ENCODE measurements at places on chromosomes 7 and 10. TPM values are rescaled to one million over a fixed set of nuclear protein-coding genes. Genes with fewer than 3 reads are reported as not detected.

GRCh38 chr10:5563991-5564536, 39.3 kb downstream of the CALML3 start:
- peaks cover 13% of the 10 kb centered on the region for H3K4me1 ChIP-seq
- no peak for DNase-seq
- peak overlapping the region; percentile 21 for H3K27ac ChIP-seq
- H3K36me3 ChIP-seq: no peaks in the 10 kb centered on the region
- H3K4me3 ChIP-seq: peak overlapping the region; percentile 50
- H3K27me3 ChIP-seq: peaks cover 13% of the 10 kb centered on the region

- no peaks in the 10 kb centered on the region for H3K36me3 ChIP-seq
- DNase-seq: no peak
- no peaks in the 10 kb centered on the region for H3K27me3 ChIP-seq
- peak overlapping the region; percentile 87 for H3K4me3 ChIP-seq
These were observed 2.9 kb downstream of the IPMK start for GRCh38 chr10:58264780-58265179.

- H3K36me3 ChIP-seq: no peaks in the 10 kb centered on the region
- H3K4me3 ChIP-seq: no peak overlapping the region
- DNase-seq: no peak
These were observed 61.7 kb downstream of the FAM107B start for GRCh38 chr10:14712991-14713424.

- no peak overlapping the region for H3K27ac ChIP-seq
- H3K36me3 ChIP-seq: no peaks in the 10 kb centered on the region
- H3K27me3 ChIP-seq: no peaks in the 10 kb centered on the region
- no peak for DNase-seq
These were observed 545.2 kb downstream of the SORCS1 start for GRCh38 chr10:106619346-106619745.

- H3K4me3 ChIP-seq: no peak overlapping the region
- no peaks in the 10 kb centered on the region for H3K27me3 ChIP-seq
- no peak for DNase-seq
These were observed 44.2 kb downstream of the JMJD1C start for GRCh38 chr10:63421591-63421990.

- H3K4me3 ChIP-seq: no peak overlapping the region
- H3K4me1 ChIP-seq: peaks cover 54% of the 10 kb centered on the region
- no peak overlapping the region for H3K27ac ChIP-seq
- H3K36me3 ChIP-seq: no peaks in the 10 kb centered on the region
These were observed 39.0 kb downstream of the ZMIZ1 start for GRCh38 chr10:79107736-79108264.

- DNase-seq: no peak
- peaks cover 37% of the 10 kb centered on the region for H3K4me1 ChIP-seq
- H3K36me3 ChIP-seq: peaks cover 44% of the 10 kb centered on the region
- H3K27me3 ChIP-seq: no peaks in the 10 kb centered on the region
- H3K27ac ChIP-seq: peak overlapping the region; percentile 86
- H3K4me3 ChIP-seq: peak overlapping the region; percentile 67
These were observed 96.4 kb downstream of the CCSER2 start for GRCh38 chr10:84424731-84425167.

- H3K27ac ChIP-seq: no peak overlapping the region
- no peaks in the 10 kb centered on the region for H3K4me1 ChIP-seq
- no peak for DNase-seq
- H3K27me3 ChIP-seq: no peaks in the 10 kb centered on the region
These were observed 227.6 kb downstream of the HPSE2 start for GRCh38 chr10:99008054-99008453.

The FAM25G gene
- total RNA-seq: not detected

The EVX1 gene
- total RNA-seq: not detected

The SMIM30 gene
- total RNA-seq: 26.3 TPM

The HOXA5 gene
- 0.33 TPM for total RNA-seq

The VKORC1L1 gene
- 18.2 TPM for total RNA-seq
